ENCODE measurements at places on chromosomes 6 and 20.

- no peak for DNase-seq
Measured at GRCh38 chr6:106796781-106797180, 167.4 kb downstream of the QRSL1 start.

- no peak for DNase-seq
Measured at GRCh38 chr6:134564705-134565104, 246.8 kb upstream of the SGK1 start.

DNA sequence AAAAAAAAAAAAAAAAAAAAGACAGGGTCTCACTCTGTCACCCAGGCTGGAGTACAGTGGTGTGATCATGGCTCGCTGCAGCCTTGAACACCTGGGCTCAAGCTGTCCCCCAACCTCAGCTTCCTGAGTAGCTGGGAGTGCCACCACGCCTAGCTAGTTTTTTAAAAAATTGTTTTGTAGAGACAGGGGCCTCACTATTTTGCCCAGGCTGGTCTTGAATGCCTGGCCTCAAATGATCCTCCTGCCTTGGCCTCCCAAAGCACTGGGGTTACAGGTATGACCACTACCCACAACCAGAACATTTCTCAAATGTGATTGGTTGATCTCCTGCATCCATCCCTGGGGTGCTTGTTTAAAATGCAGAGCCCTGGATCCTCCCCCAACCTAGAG lies 5.6 kb upstream of the RBCK1 start:
- no peak for DNase-seq

DNA sequence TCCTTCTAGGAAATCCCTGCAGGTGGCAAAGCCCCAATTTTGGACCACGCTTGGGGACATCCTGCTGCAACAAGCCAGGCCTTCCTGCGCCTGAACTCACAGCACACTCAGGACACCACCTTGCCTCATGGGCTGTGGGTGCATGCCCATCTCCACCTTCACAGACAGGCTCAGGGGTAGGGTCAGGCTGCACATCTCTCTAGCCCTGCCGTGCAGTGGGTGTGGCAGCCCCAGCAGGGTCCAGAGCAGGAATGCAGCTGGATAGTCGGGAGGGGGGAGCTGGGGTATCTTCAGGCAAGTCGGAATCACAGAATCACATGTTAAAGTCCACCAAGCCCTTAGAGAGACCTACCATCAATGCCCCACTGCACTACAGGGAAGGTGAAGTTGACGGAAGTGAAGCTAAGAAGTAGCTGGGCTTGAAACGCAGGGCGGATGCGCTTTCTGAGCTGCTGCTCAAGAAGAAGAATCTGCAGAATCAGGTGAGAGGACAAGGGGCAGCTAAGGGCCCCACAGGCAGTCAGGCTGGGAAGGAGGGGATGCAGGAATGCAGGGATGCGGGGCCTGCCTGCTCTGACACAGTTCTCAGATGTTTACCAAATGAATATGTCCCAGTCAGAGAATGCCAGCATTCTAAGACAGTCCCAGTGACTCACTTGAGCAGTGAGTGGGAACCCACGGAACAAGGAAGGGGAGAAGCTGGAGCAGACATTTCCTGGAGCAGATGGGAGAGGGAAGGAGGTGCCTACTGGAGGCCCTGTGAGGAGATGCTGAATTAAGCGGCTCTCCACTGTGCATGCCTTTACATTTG lies 11.3 kb downstream of the SERPINB6 start:
- DNase-seq: no peak

DNA sequence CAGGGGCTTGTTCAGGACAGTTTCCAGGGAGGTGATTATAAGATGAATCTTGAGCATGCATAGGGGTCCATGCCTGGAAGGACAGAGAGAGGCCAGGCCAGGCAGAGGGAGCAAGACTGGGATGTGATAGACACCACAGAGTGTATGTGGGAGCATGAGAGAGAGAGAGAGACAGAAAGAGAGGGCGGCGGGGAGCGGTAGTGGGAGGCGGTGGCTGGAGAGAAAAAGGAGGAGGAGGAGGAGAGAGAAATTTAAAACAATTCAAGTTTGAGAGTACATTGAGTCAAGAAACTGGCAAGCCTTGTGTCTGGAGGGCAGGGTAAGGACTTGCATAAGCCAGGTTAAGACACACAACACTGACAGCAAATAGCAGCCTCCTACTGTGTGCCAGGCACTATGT lies 162.9 kb upstream of the HDAC2 start:
- DNase-seq: no peak

All from CD14-positive monocyte (primary cell).